ENCODE measurements at places on chromosomes 6 and 20.

DNA sequence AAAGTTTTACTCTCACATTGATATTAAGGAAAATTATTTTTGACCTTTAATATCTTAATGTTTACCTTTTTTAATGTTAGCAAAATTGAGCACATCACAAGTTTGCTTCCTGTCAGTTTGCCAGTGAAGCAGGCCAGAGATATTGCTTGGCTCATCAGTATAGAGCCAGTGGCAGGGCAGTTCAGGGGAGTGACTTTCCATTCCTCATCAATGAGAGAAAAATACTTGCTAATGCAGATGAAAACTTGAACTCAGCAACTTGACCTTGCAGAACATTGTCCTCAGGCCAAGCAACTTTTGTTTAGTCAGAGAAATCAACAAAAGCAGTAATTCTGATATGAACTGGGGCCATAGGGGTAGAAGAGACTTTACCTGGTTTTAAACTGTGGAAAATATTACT, 6.9 kb downstream of the TAB2 start:
- DNase-seq, result no peak

GRCh38 chr20:2387180-2387577, 6.5 kb downstream of the TGM6 start:
- DNase-seq, result peak; percentile 8

GRCh38 chr6:75791881-75792280, 42.8 kb downstream of the MYO6 start:
- DNase-seq, result no peak

GRCh38 chr6:13902922-13903321, 21.8 kb upstream of the RNF182 start:
- DNase-seq, result no peak

GRCh38 chr6:107578642-107579341, 88.9 kb downstream of the SOBP start:
- no peak for DNase-seq

GRCh38 chr20:43925801-43926200, 11.1 kb downstream of the TOX2 start:
- no peak for DNase-seq

GRCh38 chr6:139982652-139983295, 608.3 kb upstream of the CITED2 start:
- DNase-seq, result no peak

DNA sequence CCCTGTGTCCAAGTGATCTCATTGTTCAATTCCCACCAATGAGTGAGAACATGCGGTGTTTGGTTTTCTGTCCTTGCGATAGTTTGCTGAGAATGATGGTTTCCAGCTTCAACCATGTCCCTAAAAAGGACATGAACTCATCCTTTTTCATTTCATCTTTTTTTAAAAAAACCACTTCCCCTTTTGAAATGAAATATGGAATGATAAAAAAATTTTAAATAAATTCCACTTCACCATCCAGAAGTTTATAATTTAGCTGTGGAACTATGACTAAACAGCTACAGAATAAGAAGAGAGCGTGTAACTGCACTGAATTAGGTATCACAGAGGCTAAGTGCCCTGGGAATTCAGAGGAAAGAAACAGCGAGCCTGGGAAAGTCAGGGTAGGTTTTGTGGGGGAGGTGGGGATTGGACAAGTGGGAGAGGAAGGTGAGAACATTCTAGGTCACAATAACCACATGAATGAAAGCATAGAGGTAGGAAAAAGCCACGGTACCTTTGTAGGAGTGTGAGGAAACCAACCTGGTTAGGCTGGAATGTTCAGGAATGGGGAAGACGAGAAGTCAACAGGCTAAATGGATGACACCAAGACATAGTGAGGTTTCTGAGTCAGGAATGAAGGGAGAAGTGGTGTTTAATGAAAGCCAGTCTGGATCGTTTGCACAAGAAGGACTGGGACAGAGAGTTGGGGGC, 11.0 kb downstream of the TRIM10 start:
- DNase-seq, result no peak
